ENCODE measurements at places on chromosomes 2 and 18.

- DNase-seq, result no peak
Measured at GRCh38 chr2:75609937-75610508, 36.6 kb upstream of the MRPL19 start.

GRCh38 chr2:68878071-68878711 lies 7.0 kb upstream of the BMP10 start:
- DNase-seq, result no peak

GRCh38 chr2:233039212-233039845 lies 6.9 kb downstream of the NEU2 start:
- DNase-seq, result no peak

DNA sequence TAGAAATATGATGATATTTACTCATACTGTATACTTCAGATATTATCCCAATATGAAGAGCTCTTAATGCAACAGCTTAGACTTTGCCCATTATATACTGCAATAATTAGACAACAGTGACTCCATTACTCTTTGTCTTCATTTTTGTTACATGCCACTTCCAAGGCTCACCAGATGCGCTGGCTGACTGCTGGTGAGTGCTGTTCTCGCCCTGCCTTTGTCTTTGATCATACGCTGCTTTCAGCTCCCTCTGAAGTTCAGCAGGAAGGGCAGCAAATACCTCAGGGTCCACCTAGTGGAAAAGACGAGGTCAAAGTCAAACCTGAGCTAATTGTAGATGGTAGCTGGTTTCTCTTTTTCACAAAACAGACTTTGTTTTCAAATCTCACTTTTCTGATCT lies 66.3 kb downstream of the EIF5B start:
- DNase-seq, result no peak

GRCh38 chr2:212242724-212243123 lies 295.9 kb downstream of the ERBB4 start:
- no peak for DNase-seq

- no peak for DNase-seq
Measured at GRCh38 chr2:15195813-15196212, 365.3 kb downstream of the NBAS start.

GRCh38 chr2:208315081-208315788 lies 49.2 kb downstream of the PIKFYVE start:
- no peak for DNase-seq

DNA sequence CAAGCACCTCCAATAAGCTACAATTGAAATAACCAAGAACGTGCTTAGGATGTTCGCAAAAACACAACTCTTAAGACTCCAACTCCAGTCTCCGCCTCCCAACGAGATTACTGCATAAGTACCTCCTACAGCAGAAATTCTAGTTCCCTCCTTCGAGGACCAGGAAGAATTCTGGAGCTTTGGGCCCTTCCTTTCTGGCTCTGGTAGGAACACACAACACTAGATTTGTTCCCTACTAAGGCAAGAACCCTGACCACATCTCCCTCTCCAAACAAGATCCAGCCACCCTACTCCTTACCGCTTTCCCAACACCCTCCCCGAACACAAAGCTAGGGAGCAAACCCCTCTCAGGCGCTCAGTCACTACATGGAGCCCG lies 721 bp downstream of the ADAM17 start:
- no peak for DNase-seq

DNA sequence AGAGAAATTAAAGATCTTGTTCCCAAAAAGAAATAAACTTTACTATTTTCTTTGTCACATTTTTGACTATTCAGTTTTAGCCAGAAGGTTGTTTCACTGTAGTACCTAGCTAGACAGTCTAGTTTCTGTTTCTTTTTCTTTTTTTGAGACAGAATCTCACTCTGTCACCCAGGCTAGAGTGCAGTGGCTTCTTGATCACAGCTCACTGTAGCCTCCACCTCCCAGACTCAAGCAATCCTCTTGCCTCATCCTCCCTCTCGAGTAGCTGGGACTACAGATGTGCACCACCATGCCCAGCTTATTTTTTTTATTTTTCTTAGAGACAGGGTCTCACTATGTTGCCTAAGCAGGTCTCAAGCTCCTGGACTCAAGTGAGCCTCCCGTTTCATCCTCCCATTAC lies 2.2 kb downstream of the RBM45 start:
- DNase-seq, result no peak

GRCh38 chr2:130825231-130825965 lies 11.3 kb upstream of the ARHGEF4 start:
- DNase-seq, result no peak

DNA sequence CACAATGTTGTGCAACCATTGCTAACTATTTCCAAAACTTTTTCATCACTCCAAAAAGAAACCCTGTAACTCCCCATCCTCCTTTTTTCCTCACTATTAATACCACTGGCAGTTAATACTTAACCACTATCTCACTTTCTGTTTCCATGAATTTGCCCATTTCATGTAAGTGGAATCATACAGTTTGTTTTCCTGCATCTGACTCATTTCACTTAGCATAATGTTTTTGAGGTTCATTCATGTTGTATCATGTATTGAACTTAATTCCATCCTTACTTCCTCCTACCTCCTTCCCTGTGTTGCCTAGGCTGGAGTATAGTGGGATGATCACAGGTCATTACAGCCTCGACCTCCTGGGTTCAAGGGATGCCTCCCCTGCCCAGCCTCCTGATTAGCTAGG lies 68.3 kb downstream of the FAM117B start:
- no peak for DNase-seq

GRCh38 chr18:59055345-59056032 lies 84.2 kb upstream of the SEC11C start:
- no peak for DNase-seq

DNA sequence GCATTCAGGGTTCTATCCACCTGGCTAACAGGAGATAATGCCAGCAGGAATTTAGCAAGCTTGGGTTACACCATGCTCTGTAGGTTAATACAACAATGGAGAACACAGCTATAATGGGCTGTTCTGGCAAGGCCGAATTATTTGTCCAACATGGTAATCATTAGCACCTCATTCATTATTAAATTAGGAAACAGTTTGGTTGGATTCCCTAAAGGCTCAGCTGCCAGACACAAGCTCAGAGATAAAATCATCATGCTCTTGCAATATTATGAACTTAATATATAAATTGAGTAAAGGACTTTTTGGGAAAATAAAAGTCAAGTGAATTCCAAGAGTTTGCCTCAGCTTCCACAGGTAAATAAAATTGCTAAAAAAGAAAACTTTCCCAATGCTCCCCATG lies 166.4 kb downstream of the ANKRD44 start:
- no peak for DNase-seq

DNA sequence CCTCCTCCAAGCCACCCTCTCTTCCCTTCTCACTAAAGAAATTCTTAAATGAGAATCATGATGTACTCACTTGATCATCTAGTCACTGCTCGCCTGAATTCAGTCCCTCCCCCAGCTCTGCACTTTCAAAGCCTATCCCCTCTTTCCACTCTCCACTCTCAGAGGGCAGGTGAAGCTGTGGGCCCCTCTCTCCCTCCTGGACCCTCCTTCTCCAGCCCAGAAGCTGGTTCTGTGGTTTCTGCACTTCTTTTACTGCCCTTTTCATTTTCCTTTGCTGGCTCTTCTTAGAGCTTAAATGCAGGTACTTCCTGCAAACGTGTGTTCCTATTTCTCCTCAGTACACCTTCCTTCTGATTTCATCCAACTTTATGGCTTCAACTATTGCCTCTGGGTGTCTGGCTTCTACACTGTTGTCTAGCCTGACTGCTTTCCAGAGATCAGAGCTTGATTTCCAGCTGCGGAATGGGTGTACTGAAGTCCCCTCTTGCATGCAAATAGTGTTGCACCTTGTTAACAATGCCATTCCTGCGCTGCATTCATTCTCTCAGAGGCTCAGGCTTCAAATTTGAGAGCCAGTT lies 15.3 kb upstream of the TXNDC2 start:
- DNase-seq, result no peak

DNA sequence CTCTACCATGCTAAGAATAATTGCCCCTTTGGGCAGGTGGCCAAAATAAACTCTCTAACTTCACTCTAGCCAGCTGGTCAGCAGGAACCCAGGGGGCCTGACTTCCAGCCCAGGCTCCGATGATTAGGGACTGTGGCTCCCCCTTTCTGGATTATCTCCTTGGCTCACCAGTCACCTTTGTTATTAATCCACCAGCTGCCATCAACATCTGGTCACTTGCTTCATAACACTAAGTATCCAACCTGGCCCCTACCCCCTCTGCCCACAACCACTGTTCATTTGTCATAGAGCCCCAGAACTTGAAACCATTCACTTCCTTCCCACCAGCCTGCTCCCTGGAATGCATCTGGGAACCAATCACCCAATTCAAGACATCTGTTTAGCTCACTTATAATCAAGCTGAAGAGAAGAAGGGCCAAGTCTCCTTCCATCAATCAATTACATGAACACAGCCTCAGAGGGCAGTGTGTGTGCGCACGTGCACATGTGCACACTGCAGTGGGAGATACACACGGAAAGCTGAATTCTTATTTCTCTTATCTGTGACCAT lies 215.1 kb downstream of the ALK start:
- DNase-seq, result no peak

GRCh38 chr18:40546875-40547274 lies 1408.2 kb upstream of the PIK3C3 start:
- no peak for DNase-seq

DNA sequence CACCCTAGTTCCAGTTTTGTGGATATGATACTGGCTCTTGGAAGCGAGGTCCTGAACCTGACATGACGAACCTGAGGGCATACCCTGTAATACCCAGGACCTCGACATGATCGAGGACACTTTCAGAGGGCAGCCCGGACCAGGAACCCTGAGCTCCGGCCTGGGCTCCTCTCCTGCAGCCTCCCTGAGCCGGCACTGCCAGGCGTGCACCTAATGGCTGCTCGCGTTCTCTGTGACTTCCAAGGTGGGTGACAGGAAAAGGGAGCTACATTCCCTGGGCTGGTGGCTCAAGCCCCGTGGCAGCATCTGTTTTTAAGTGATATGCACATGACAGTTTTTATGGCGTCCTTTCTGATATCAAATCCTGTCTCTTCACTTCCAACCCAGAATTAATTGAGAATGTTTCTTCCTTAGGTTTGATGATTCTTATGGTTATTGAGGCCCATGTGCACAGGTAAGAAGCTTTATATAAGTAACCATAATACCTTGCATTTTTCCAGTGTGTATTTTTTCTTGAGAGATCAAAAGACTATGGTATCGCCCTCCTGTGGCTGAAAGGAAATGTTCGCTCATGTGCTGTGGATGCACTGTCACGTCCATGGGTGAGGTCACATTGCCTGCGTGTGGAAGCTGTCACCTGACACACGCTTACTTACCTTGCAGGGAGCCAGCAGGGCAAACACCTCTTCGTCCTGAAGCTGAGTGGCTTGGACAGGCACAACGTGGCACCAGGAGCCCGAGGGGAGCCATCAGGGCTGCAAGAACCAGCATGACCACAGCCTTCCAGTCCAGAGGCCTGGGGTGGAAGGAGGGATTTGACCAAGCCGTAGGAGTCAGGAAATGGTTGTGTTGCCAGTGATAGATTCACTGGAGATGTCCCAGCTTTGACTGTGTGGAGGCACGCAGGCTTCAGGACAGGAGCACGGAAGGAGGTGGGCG lies 367.4 kb upstream of the MYT1L start:
- peak; percentile 26 for DNase-seq

GRCh38 chr18:41809652-41810051 lies 145.4 kb upstream of the PIK3C3 start:
- no peak for DNase-seq

- no peak for DNase-seq
Measured at GRCh38 chr18:49519101-49519971, 32.3 kb upstream of the C18orf32 start.

DNA sequence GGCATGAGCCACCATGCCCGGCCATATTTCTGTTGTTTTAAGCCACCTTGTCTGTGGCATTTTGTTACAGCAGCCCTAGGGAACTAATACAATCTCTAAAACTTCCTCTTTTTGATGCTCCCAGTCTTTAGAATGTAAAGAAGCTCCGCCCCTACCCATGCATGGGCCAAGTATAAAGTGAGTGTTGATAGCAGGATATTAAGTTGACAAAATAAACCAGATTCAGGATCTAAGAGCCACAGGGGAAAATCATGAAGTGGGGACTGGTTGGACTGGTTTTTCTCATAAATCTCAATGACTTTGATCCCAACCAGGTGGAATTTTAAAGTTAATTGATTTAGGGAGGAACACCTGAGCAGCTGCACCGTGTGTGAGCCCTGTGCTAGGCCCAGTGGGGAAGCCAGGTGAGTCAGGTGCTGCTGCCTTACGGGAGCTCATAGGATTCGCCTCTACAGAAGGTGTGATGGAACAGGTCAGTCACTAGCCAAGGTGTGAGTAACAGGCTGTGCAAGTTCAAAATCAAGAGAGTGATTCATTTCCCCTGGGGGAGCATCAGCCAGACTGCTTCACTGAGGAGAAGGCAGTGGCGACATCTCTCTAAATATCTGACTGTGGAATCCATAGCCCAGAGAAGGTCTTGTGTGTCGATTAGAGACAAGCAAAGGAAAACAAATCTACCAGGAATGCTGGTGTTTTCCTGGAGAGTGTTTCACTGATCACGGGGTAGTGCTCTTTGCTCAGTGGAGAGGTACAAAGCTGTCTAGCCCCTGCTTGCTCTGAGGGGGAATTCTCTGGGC lies 63.0 kb upstream of the MSH2 start:
- DNase-seq, result no peak

- DNase-seq, result no peak
Measured at GRCh38 chr2:48600917-48601316, 16.7 kb upstream of the GTF2A1L start.

- no peak for DNase-seq
Measured at GRCh38 chr2:233840520-233840919, 13.8 kb downstream of the HJURP start.

DNA sequence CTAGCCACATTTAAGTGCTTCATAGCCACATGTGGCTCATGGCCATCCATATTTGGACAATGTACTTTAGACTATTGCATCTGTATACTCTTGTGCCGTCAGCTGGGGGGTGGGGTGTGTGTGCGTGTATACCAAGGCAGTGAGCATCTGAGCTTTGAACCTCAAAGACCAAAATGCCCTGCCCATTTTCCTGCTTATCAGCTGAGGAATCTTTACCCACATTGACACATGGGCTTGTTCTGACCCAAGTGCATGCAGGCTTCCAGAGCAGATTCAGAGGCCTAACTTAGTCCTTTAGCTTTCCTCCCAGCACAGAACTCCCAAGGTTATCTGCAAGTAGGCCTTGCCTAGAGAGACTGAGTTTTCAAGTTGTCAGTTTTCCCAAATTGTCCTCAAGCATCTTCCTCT lies 11.1 kb upstream of the MOCOS start:
- DNase-seq, result no peak

DNA sequence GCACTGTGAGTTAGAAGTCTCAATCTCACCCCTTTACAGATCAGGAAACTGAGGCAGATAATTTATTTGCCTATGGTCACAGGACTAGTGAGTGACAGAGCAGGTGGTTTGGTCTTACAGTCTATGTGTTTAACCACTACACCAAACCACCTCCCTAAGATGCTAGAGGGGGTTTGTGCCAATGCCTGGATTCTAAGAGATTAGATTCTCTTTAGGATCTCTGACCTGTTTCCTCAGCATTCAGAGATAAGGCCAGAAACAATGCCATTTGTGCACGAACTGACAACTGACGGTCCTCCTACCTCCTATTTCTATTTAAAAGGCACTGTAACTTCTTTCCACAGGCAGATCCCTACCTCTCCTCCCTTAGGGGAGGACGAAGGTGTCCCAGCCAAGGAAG lies 2.3 kb upstream of the SLC20A1 start:
- DNase-seq, result no peak

Data from naive thymus-derived CD4-positive, alpha-beta T cell (primary cell).